ENCODE measurements at places on chromosomes 5 and 9.

DNA sequence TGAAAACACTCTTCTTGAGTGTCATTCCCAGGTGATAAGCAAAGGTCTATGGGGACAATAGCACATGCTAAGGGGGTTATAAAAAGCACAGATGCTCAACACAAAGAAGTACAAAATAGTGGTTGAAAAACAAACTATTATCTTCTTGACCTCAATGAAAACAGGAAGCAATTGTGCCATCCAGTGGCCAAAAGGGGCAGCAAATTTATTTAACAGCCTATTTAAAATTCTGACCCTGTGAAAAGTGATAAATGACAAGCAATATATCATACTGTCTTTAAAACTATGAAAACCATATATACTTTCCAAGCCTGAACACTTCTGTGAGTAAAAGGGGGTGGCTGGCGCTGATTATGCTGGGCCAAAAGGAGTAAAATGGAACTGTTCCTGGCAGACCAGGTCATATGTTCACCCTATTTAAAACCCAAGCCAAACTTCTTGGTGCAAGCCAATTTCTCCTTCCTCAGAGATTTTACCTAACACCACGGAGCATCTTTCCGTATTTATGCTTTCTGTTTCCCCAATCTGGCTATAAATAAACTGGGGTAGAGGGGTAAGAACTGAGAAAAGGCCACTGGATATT, 29.7 kb downstream of the TEX10 start:
- DNase-seq, result no peak

- peak; percentile 37 for DNase-seq
Measured at GRCh38 chr9:93129286-93129685, 4.8 kb downstream of the NINJ1 start.

DNA sequence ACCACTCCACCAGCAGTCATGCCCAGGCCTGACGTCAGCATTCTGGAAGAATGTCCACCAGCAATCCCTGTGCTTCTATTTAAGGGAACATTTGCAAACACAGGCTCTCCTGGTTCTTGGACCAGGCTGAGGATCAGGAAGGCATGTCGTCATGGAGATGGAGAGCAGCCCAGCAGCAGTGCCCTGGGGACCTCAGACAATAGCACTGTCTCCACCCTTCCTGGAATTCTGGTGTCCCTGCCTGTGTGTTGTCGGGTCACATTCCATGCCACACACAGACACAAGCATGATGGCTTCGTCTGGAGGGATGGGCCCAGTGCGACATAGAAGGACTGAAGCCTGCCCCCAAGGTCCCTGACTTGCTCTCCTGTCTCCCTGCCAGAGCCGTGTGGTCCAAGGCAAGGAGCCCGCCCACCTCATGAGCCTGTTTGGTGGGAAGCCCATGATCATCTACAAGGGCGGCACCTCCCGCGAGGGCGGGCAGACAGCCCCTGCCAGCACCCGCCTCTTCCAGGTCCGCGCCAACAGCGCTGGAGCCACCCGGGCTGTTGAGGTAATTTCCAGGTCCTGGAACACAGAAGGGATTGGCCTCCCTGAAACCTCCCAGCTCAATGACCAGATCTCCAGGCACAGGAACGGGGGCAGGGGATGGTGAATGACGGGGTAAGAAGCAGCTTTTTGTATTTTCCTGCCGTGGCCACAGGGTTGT, 43.8 kb downstream of the STOM start:
- DNase-seq, result no peak

DNA sequence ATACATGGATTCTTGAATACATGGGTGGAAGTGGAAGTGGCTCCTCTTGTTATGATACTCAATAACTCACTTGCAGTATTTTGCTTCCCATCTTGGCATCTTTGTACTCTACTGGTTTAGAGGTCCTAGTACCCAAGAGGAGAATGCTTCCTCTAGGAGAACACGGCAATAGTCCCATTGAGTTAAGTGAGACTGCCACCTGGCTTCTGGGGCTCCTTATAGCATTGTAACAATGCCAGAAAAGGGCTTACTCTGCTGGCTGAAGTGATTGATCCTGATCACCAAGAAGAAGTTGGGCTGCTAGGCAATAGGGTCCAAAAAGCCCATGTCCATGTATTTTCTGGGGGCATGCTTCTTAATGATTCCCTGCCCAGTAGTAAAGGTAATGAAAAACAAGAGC, 627.6 kb upstream of the SGCD start:
- DNase-seq, result no peak

- DNase-seq, result no peak
Measured at GRCh38 chr9:11551106-11551505, 938.3 kb upstream of the PTPRD start.

DNA sequence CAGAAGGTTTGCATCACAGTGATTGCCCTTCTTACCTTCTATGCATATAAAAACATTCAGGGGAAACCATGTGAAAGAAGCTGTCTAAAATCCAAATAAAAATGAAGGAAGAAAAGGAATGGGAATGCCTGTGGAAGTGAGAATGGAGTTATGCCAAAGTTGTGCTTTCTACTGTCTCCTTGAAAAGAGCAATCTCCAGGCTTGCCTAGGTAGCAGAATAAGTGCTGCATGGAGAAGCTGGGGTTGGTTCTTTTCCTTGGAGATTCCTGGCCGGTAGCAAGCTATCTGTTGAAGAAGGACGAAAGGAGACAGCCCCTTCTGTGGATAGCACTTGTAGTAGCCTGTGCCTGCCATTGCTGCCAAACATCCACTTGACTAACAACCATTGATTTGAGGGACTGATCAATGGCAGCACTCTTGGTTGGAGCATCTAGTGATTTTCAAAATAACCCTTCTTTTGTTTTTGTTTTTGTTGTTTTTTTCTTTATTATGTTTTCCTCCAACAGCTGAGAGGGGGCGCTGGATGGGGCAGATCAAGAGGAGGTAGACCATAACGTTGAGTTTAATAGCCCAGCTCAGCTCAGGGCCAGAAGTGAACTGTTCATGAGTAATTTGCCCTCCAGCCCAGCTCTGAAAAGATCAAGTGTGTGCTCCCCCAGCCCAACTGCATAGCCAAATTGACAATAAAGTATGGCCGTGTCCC, 1.6 kb downstream of the PLCXD3 start:
- no peak for DNase-seq

DNA sequence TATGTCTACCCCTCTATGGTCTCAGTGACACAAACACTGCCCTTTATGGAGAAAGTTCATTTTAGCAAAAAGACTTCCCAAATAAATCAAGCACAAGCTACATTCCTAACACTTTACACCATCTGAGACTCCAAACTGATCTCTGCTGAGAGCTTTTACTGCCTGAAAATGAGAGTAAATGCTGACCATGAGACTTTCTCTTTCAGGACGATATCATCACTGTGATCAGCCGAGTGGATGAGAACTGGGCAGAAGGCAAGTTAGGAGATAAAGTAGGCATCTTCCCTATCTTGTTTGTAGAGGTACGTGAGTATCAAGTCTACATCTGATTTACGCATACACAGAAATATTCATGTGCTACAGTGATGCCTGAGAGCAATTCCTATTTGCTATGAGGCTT, 67.5 kb downstream of the SH3RF2 start:
- DNase-seq, result no peak

- no peak for DNase-seq
Measured at GRCh38 chr9:131813116-131813515, 73.2 kb upstream of the RAPGEF1 start.

- no peak for DNase-seq
Measured at GRCh38 chr9:90840696-90841095, 39.1 kb downstream of the SYK start.

DNA sequence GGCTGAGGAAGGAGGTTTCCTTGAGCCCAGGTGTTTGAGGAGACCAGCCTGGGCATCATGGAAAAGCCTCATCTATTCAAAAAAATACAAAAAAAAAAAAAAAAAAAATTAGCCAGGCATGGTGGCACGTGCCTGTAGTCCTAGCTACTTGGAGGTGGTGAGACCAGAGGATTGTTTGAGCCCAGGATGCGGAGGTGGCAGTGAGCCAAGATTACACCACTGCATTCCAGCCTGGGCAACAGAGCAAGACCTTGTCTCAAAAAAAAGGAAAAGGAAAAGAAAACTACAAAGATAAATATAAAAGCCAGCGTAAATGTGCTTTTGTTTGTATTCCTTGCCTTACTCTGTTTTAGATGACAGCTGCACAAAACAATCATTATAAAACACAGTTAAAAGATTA, 2249.2 kb upstream of the C9orf72 start:
- no peak for DNase-seq

GRCh38 chr9:94269264-94269663, 10.2 kb downstream of the ZNF169 start:
- DNase-seq, result no peak

DNA sequence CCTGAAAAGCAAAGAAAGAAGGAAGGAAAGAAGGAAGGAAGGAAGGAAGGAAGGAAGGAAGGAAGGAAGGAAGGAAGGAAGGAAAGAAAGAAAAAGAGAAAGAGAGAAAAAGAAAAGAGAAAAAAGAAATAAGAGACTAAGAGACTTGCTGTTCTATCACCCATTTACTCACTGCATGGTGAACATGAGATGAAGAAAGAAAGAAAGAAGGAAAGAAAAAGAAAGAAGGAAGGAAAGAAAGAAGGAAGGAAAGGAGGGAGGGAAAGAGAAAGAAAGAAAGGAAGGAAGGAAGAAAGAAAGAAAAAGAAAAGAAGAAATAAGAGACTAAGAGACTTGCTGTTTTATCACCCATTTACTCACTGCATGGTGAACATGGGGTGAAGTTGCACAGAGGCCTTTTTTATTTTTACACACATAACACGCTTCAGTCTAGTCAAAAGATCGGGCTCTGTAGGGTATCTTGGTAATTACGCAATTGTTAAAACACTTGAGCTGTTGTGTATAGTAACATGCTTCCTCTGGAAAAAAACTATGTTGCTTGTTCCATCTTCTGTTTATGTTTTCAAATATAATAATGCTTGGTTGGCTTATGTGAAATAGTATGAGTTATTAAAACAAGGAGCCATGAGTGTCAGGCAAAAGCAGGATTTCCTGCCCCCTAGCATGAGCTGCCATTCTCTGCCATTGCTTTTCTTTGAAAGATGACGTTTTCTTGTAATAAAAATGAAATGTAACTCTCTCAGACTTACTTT, 119.3 kb upstream of the ZNF608 start:
- no peak for DNase-seq

DNA sequence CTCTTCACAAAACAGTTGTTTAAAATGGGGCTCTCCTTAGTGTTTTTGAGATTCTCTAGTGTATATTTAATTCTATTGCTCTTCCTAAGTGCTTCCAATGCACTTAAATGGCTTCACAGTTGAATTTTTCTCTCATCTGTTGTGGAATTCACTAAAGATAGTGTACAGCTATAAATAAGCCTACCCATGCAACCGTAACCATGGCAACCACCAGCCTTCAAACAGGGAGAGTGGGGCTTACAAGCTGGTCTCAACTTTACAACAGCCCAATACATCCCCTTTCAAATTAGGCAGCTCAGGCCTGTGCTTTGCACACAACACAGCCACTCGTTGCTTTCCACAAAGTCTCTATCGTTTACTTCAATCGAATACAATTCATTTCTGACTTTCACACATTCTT, 144.0 kb upstream of the PLPPR1 start:
- DNase-seq, result no peak

GRCh38 chr5:78213799-78214198, 80.7 kb downstream of the AP3B1 start:
- no peak for DNase-seq

GRCh38 chr9:68585034-68585761, 44.5 kb upstream of the TMEM252 start:
- no peak for DNase-seq

GRCh38 chr9:37117956-37118355, 2.4 kb upstream of the ZCCHC7 start:
- no peak for DNase-seq

DNA sequence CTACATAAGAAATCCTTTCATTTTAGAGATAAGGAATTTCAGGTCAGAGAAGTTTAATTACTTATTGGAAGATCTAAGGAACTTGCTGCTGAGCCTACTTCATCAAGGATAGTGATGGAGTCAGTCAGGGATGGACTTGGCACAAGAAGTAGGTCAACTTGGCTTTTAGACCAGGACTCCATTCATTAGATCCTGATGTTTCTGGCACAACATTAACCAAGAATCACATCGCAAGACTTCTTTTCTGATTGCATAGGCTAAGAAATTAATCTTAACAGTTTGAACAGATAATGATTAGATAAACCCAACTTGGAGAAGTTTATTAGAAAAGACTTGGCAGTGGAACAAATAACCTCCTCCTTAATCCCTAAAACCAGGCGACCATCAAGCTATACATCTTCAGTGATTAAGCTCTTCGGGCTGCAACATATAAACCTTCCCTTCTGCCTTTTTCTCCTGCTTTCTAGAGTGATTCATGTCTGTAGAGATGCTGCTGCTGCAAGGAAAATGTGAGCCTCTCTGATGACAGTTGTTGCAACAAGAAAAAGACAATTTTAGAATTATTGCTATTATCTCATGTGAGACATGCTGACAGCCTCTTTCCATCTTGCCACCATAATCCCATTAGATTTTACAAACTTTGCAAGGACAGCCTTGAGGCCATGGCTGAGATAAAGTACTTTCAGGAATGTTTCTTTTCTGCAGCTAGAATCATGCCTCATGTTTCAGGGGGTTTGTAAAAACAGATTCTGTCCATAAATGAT, 207.9 kb upstream of the SLC27A6 start:
- DNase-seq, result no peak

GRCh38 chr9:111250875-111251842, 78.9 kb downstream of the OR2K2 start:
- DNase-seq, result no peak

GRCh38 chr5:171681677-171682076, 103.9 kb upstream of the SMIM23 start:
- no peak for DNase-seq

DNA sequence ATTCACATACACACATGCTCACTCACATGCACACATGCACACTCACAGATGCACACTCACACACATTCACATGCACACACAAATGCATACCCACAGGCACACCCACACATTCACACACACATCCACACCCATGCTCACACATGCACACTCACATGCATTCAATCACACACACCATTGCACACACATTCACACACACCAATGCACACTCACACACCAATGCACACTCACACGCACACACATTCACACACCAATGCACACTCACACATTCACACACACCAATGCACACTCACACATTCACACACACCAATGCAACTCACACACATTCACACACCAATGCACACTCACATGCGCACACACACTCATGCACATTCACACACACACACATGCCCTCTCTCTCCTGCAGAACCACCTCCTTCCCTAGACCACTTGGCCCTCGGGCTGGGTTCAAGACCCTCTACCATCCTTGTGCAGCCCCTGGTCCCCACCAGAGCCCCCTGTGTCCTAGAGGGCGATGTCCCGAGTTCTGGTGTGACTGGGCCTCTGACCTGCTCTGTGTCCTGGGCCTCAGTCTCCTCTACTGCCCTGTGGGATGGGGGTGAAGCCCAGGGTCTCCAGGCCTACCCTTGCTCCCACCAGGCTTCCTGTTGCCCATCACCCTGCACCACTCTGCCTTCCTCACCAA, 139.0 kb downstream of the OLFM1 start:
- DNase-seq, result no peak

DNA sequence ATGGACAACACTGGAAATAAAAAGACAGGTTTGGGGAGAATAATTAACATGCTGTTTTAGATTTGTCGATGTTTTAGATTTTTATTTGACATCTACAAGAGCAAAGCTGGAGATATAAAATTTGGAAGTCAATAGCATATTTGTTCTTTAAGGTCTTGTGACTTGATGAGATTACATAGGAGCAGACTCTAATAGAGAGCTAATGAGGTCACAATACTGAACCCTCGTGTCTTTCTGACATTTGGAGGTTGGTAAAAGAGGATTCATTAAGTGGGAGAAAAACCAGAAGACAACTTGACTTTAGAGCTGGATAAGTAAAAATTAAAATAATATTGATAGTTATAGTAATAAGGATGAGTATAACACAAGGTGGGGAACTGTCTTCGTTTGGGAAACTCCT, 322.7 kb upstream of the SEMA6A start:
- DNase-seq, result no peak

- no peak for DNase-seq
Measured at GRCh38 chr5:179240561-179240960, 104.7 kb downstream of the ADAMTS2 start.

Data from CD8-positive, alpha-beta memory T cell (primary cell).